Stimulated activated CD8-positive, alpha-beta memory T cell treated with anti-CD3 and anti-CD28 coated beads, Interleukin-2, amount 100 ng/mL, for 1 hour (primary cell): ENCODE measurements at places on chromosomes 3 and 15.

- no peak for DNase-seq
These were observed 143.0 kb upstream of the PRR23C start for GRCh38 chr3:139187648-139188047.

DNA sequence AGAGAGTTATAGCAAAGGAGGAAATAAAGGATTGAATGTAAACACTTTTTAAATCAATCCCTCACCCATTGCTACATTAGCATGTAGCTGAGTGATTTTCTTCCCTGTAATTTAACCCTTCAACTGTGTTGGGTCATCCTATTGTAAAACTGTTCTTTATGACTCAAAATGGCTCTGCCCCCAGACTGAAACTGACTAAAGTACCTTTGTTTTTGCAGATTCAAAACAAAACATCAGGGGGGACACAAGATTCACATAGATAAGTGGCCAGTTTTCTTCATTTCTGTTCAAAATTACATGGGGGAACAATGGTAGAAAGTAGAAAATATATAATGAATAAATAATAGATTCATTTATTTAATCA lies 268.4 kb downstream of the IGSF11 start:
- no peak for DNase-seq

DNA sequence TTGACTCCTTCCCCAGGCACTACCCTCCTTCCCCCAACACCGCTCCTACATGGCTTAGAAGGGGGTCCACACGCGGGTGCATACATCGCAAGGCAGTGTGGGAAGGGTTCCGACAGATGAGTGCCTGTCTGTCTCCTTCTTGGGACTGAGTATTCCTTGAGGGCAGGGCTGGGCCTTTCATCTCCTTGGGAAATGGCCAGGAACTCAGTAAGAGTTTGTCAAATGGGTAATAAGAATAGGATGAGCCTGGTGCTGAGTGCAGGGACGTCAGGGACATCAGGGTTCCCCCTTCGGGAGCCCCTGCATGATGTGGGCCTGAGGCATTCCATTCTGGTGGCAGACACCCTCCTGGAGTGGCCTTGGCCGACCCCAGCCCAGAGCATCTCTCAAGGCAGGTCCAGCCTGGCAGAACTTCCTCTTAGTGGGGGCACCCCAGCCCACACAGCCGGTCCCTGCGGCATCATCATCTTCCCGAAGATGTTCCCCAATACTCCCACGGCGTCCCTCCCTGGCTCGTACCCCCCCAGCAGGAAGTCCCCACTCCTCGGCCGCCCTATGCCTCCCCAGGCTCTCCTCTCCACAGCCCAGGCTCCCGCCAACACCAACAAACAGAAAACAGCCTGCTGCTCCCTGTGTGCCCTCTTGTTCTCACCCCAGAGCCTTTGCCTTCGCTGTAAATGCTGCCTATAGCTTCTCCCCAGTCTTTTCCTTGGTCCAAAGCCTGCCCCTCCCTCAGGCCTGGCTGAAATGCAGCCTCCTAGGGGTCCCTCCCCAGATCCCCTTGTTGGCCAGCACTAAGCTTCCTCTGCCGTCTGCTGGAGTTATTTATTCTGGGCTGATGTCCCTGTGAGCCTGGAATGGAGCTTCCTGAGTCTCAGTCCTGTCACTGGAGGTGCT lies 67.5 kb upstream of the LCTL start:
- DNase-seq = no peak

DNA sequence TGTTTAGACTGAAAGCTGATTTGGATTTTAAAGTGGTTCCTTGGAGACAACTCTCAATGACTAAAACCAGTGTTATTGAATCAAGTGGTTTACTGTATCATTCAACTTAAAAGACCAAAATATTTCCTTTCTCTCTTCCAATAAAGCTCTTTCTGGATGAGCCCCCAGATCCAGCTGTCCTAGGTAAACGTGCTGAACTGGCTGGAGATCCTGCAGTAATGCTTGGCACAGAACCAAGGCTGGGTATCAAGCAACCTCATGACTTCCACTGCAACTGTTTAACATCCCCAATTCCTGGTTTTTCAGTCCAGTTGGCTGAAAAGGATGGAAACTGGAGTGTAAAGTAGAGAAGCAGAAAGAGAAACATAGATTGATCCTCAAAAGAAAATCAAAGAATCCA lies 28.9 kb downstream of the SEC22C start:
- DNase-seq = no peak

- no peak for DNase-seq
These were observed 25.5 kb upstream of the THSD4 start for GRCh38 chr15:71089801-71090200.

GRCh38 chr3:29646043-29646442 lies 365.2 kb downstream of the RBMS3 start:
- DNase-seq = no peak
